ENCODE measurements at places on chromosomes 1 and 21. TPM values are rescaled to one million over a fixed set of nuclear protein-coding genes. Genes with fewer than 3 reads are reported as not detected.

- no peak for DNase-seq
- H3K36me3 ChIP-seq: no peaks in the 10 kb centered on the region
- H3K4me3 ChIP-seq: no peak overlapping the region
- no peaks in the 10 kb centered on the region for H3K27me3 ChIP-seq
- no peak overlapping the region for H3K27ac ChIP-seq
- peaks cover 17% of the 10 kb centered on the region for H3K4me1 ChIP-seq
Observed at GRCh38 chr1:59139396-59139795, 157.5 kb upstream of the FGGY start.

- no peaks in the 10 kb centered on the region for H3K27me3 ChIP-seq
- DNase-seq: no peak
- H3K4me3 ChIP-seq: no peak overlapping the region
- peak overlapping the region; percentile 34 for H3K27ac ChIP-seq
Observed at GRCh38 chr1:48810740-48811139, 34.0 kb upstream of the BEND5 start.

GRCh38 chr1:39777306-39777705, 6.2 kb upstream of the OXCT2 start:
- no peaks in the 10 kb centered on the region for H3K27me3 ChIP-seq
- no peak overlapping the region for H3K27ac ChIP-seq
- no peak for DNase-seq
- no peaks in the 10 kb centered on the region for H3K4me1 ChIP-seq

- no peak for DNase-seq
- no peaks in the 10 kb centered on the region for H3K4me1 ChIP-seq
- H3K27me3 ChIP-seq: no peaks in the 10 kb centered on the region
- H3K4me3 ChIP-seq: no peak overlapping the region
- peaks cover 40% of the 10 kb centered on the region for H3K36me3 ChIP-seq
Observed at GRCh38 chr1:93874025-93874651, 4.9 kb downstream of the DNTTIP2 start.

DNA sequence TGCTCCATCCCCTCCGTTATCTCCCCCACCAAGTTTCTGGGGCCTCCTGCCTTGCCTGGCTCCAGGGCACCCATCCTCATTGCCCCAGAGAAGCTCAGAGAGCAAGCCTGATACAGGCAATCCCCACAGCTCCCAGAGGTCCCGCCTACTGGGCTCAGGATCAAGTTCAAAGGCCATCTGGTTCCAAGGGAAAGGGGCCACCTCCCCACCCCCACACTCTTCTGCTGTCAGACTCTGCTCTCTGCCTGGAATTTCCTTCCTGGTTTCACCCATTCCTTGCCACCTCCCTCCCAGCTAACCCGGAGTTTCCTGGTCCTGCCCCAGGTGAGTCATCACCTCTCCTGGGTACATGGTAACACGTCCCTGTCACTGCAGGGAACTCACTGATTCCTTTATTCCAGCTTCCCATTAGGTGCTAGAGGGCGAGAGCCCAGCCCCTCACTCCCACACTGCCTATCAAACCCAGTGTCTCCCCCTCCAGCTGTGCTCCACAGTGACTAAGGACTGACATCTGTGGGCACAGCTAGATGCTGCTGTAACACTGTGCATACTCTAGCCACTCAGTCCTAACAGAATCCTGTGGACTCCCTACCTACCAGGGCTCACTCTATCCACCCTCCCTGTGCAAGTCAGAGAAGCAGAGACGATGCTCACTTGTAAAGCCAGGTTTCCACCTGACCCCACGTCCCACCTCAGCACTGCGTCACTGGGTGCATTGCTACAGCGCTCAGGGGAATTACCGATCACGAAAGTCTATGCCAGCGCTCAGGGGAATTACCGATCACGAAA, 21.8 kb downstream of the RSPH1 start:
- H3K36me3 ChIP-seq: no peaks in the 10 kb centered on the region
- H3K4me3 ChIP-seq: no peak overlapping the region
- H3K27me3 ChIP-seq: peaks cover 8% of the 10 kb centered on the region
- DNase-seq: no peak

- H3K27me3 ChIP-seq: no peaks in the 10 kb centered on the region
- H3K36me3 ChIP-seq: peaks cover 24% of the 10 kb centered on the region
- no peak for DNase-seq
- peak overlapping the region; percentile 69 for H3K4me3 ChIP-seq
- peaks cover 36% of the 10 kb centered on the region for H3K4me1 ChIP-seq
Observed at GRCh38 chr1:7962014-7962335, 464 bp downstream of the PARK7 start.

DNA sequence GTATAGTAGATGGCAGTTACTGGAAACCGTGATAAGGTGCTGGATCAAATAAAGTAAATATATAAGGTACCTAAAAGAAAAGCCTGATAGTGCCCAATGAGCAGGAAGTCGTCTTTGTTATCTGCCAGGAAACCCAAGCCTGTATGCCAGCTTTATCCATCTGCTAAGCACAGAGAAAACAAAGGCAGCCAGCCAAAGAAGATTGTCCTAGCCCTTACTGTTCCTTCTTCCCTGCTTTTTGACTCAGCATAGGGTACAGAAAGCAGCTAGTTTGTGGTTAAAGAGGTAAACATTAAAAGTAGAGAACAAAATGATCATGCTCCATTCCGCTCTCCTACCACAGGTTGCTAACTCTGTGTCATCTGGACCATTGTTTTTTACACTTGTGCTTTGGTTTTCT, 10.1 kb downstream of the KRTAP22-2 start:
- H3K4me1 ChIP-seq: no peaks in the 10 kb centered on the region
- no peaks in the 10 kb centered on the region for H3K27me3 ChIP-seq
- DNase-seq: no peak
- no peak overlapping the region for H3K27ac ChIP-seq
- no peaks in the 10 kb centered on the region for H3K36me3 ChIP-seq
- H3K4me3 ChIP-seq: no peak overlapping the region

- no peaks in the 10 kb centered on the region for H3K27me3 ChIP-seq
- no peak for DNase-seq
- H3K36me3 ChIP-seq: no peaks in the 10 kb centered on the region
- H3K27ac ChIP-seq: no peak overlapping the region
- H3K4me1 ChIP-seq: no peaks in the 10 kb centered on the region
Observed at GRCh38 chr1:174836543-174836942, 163.2 kb upstream of the CACYBP start.

Gene CPLANE2
- 2.5 TPM for total RNA-seq

Gene CC2D1B
- 20.0 TPM for total RNA-seq

Gene RNF2
- total RNA-seq: 17.1 TPM

Gene FAM3B
- not detected for total RNA-seq
